ENCODE measurements at places on chromosomes 5 and 9.

DNA sequence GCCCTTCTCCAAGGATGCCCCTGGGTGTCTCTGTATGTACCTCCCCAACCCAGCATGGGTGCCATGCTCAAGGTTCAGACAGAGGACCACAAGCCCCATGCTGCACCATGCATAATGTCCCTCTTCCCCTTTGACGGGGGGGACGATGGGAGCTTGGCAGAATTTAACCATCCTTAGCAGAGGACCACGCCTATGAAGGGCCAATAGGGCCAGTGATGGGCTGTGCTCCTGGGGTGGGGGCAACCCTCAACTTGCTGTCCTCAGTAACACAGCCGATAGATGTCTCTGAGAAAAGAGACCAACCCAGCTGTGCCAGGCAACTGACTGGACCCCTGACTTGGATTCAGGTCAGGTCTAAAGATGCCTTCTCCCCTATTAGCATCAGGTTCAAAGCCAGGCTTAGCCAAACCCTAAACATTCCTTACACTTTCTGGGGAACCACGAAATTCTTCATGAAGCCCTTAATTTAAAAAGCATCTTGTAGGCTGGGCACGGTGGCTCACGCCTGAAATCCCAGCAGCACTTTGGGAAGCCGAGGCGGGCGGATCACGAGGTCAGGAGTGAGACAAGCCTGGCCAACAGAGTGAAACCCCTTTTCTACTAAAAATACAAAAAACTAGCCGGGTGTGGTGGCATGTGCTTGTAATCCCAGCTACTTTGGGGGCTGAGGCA lies 20.7 kb upstream of the JADE2 start:
- no peak for DNase-seq

DNA sequence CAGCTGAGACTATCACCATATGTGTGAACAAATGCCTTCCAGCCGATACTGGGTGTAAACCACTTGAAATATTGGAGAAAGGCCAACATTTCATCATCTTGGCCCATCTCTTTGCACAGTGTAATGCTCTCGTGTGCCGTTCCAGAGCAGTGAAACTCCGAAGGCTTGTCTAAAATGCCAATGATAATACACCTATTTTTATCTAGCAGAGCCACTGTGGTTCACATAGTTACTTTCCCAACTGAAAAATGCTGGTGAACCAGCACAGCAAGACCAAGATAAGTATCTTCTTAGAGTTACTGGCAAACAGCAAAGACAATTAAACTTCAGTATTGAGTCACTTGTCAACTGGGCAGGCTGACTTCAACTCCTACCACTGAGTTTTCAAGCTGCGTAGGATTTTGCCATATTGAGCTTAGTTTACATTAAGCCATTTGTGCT lies 379.9 kb upstream of the ACTBL2 start:
- no peak for DNase-seq

GRCh38 chr5:132678735-132679134 lies 4.9 kb downstream of the IL4 start:
- no peak for DNase-seq

GRCh38 chr5:149563466-149563865 lies 12.2 kb upstream of the CSNK1A1 start:
- DNase-seq, result no peak

- no peak for DNase-seq
Measured at GRCh38 chr5:6611334-6612256, 21.2 kb downstream of the NSUN2 start.

- DNase-seq, result no peak
Measured at GRCh38 chr5:176630681-176631222, 277 bp downstream of the EIF4E1B start.

GRCh38 chr5:159861086-159861485 lies 55.2 kb upstream of the ADRA1B start:
- DNase-seq, result no peak

GRCh38 chr5:138643040-138643791 lies 68.0 kb upstream of the HSPA9 start:
- DNase-seq, result no peak

DNA sequence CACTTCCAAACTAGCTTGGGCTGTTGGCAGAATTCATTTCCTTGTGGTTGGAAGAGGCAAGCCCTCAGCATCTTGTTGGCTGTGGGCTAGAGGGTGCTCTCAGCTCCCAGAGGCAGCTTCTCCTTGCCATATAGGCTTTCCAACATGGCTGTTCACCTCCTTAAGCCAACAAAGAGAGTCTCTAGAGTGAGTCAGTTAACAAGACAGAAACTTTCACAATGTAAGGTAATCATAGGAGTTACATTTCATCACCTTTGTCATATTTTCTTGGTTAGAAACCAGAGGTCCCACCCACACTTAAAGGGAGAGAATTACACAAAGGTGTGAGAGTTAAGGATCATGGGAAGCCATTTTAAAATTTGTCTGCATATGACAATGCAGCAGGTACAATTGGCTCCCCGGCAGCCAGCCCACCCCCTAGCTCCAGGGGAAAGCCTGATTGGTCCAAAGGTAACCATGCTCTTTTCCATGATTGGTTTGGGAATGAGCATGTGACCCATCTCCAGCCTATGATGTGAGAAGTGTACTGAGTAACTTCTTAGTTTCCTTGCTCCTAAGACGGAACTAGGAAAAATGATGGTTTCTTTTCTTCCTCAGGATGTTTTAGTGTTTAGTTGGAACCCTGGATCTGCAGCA lies 109.8 kb upstream of the MSX2 start:
- no peak for DNase-seq

DNA sequence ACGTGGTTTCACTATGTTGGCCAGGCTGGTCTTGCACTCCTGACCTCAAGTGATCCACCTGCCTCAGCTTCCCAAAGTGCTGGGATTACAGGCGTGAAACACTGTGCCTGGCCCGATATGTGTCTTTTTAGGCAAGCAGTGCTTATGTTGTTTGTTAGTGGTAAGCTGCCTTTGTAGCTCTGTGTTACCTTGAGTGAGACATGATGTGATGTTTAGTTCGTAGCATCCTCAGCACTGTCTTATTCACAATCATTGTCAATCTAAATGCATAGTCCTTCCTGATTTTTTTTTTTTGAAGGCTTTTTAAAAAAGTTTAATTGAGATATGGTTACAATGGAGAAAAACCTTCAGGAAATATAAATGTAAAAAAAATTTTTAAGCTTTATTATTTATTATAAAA lies 45.5 kb downstream of the EXOSC2 start:
- no peak for DNase-seq

DNA sequence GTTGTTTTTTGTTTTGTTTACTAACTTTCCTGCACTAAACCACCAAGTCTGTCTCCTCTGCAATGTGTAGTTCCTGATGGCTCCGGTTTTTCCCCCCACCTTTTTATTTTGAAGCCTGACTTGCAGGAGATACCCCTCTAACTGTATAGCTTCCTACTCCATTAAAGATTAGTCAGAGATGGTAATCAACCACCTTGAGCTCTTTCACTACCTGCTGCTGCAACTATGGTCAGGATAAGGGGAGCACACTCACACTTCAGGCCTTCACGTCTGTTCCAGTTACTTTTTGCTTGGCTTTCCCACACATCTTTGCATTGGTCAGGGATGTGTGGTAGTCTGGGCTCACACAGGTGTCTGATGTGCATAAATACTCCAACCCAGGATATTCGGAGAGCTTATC lies 63.4 kb downstream of the NR6A1 start:
- DNase-seq, result no peak

DNA sequence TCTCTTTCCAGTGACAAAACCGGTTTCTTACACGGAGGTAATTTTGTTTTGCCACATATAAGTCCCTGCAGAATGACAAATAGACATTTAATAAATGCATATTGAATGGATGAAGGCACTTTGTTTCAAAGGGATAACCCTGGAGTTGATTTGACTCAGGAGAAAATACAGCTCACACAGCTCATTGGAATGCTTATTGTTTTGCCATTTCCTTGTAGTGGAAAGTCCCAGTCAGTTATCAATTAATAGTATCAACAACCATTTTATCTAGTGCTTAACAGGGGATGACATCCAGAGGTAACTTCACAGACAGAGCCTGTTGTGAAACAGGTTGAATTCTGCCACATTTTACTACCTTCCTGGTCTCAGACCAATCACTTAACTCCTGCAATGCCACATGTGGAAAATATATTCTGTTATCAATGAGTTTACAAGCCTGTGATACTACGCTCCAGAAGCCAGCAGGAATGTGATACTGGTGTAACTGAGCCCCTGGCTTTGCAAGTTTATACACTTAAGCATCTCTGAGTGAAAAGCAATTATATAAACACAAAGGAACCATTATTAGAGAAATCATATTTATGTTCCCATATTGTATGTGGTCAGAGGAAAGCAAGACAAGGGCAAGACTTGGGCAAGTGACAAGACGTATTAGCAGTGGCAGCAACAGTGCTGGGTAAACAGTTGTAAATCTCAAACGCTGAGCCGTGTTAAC lies 123.1 kb upstream of the ANKRD55 start:
- DNase-seq, result no peak

- no peak for DNase-seq
Measured at GRCh38 chr5:120848883-120849282, 384.8 kb downstream of the PRR16 start.

GRCh38 chr5:120260651-120261050 lies 203.4 kb upstream of the PRR16 start:
- no peak for DNase-seq

DNA sequence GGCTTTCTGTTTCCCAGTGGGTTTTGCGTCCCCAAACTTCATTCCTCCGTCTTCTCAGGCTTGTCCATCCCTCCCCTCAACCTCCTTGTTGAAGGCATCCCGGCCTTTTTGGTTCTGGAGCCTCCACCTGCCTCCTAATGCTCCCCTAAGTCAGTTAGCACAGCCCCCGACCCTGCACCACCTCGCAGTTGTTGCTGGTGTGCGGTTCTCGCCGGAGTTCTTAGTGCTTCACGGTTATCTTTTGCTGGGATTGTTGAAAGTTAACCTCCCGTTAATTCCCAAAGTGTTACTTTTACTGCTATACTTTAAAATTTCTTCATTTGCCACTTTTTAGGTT lies 447 bp downstream of the UBLCP1 start:
- DNase-seq, result no peak

DNA sequence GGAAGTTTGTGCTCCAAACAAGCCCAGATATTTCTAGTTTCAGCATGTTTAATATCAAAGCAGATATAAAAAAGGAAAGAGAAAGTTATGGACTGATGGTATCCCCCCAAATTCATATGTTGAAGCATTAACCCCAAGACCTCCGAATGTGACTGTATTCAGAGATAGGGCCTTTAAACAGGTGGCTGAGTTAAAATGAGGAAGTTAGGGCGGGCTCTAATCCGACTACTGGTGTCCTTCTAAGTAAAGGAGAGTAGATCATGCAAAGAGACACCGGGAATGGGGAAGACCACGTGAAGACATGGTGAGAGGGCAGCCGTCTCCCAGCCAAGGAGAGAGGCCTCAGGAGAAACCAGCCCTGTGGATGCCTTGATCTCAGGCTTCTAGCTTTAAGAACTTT lies 324.1 kb upstream of the KIF2A start:
- DNase-seq, result no peak

GRCh38 chr5:153658606-153659005 lies 168.1 kb downstream of the GRIA1 start:
- DNase-seq, result no peak

- no peak for DNase-seq
Measured at GRCh38 chr5:175657593-175658271, at the start of gene HRH2. TSS of gene HRH2 (plus strand) at chr5:175658071. CDS start at chr5:175683234, 25,163 bp downstream.

DNA sequence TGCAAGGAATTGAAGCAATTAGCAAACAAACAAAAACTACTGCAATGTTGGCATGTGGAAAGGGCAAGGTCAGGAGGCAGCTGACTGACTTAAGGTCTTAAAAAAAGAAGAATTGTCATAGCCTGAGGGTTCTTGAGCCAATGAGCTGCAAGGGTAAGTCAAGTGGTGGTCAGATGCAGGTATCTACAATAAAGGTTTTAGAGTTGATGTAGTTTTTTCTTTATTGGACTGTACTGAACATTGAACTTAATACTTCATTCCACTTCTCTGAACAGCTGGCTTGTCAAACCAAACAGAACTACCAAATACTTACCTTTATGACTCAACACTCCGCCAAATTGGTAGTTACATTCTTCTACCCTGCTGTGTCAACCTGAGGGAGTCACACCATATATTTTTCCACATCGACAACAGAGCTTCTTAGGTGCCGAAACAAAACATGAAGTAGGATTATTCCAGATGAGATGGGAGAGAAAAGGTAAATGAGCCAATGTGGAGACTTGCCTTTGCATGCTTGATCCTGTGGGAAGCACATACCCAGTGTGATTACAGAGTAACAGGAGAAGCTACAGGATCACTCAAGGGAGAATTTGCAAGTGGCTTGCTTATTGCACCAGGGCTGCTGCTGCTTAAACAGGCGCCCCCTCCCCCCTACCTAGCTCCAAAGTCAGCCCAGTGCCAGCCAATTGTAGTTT lies 35.3 kb downstream of the EQTN start:
- no peak for DNase-seq

GRCh38 chr5:107313921-107314320 lies 356.8 kb downstream of the EFNA5 start:
- no peak for DNase-seq

DNA sequence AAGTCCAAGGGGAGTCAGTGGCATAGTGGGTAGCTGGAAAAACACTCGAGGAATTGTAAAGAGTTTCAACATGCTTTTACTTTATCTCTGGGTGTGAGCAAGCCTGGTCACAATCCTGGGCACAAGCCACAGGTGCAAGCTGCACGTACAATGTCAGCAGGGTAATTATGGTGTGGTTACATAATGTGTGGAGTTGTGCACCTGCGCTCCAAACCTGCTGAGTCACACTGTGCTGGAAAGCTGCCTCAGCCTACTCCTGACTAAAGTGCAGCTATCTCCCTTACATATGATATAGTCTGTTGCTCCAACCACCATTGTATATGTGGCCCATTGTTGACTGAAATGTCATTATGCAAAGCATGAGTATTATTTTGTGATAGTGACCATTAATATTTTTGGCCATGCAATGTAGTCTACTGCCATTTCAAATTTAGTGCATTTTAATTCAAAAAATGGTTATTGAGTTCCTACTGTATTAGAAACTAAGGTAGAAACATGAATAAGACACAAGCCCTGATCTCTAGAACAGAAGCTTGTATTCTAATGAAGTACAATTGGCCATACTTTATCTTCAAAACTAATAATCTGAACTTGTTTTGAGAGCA lies 160.9 kb upstream of the SLC30A5 start:
- DNase-seq, result no peak

DNA sequence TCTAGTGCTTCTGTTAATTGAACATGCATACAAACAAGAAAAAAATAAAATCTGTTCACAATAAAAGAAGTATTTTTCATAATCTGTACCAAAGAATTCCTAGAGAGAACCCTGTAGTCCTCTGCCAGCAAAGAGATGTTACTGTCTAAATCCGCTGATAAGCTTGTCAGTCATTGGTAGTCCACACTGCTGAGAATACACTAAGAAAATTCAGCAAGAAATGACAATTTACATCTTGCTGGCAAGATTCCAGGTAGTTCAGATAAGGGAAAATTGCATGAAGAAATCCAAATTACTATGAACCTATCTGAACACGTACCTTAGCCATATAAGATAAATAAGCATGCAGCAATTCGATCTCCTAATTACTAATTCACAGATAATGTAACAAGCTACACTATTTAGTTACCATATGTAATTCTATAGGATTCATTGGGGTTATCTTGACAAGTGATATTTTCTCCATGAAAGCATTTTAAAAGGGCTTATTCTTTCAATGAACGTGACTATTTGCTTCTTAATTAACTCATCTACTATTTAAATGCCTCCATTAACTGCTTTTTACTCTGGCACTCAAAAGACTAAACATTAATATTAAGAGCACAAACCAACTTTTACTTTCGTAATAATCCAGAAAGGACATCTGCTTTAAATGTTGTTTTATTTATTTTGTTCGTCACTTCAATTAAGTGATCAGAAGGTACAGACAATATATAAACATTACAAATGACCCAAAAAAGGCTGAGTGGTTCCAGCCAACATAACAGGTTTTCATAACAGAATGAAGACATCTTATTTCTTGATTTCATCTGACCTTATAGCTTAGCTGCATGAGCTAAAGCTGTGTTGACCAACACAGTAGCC lies 9.7 kb downstream of the MPDZ start:
- DNase-seq, result no peak

Measured in hippocampal formation (tissue), 2 donors.